ENCODE measurements at places on chromosomes 11 and 22. TPM values are rescaled to one million over a fixed set of nuclear protein-coding genes. Genes with fewer than 3 reads are reported as not detected.

The GGT1 gene
- 1.8 TPM for total RNA-seq

DNA sequence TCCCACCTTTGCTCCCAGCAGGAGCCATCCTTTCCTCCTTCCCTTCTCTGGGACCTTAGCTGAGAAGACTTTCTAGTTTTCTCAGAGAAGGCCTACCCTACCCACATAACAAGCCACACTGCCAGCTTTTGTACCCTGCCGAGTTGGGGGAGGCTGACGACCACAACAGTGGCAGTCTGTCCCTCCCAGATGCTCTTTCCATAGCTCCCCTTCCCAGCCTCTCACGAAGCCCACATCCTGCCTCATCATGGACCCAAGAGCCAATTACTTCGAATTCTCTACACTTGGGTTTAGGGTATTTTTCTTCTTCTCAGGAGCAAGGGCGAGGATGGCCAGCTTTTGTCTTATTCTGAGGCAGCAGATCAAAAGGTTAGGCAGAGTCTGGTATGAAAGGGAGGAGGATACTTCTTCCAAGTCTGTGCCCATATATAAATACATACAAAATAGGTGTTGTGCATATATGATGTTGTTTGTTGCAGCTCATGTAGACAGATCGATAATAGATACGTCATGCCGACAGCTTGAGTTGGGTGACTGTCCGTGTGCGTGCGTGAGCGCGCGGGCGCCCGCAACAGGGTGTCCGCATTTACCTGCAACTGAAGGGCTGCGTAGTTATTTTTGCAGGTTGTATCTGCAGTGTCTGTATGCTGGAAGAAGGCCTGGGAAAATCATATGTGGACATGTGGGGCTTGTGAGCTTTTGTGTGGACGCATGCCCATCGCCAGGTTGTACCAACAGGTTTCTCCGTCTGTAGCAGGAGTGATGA lies 846 bp upstream of the NRGN start:
- no peaks in the 10 kb centered on the region for H3K36me3 ChIP-seq
- no peak for DNase-seq
- H3K27me3 ChIP-seq: peaks cover 32% of the 10 kb centered on the region
- peaks cover 19% of the 10 kb centered on the region for H3K4me1 ChIP-seq
- H3K4me3 ChIP-seq: no peak overlapping the region

GRCh38 chr11:131888230-131888855 lies 517.9 kb downstream of the NTM start:
- H3K4me1 ChIP-seq: peaks cover 7% of the 10 kb centered on the region
- no peak overlapping the region for H3K4me3 ChIP-seq
- no peaks in the 10 kb centered on the region for H3K36me3 ChIP-seq
- peaks cover 4% of the 10 kb centered on the region for H3K27me3 ChIP-seq

The CLMP gene
- 4.6 TPM for total RNA-seq

- peaks cover 13% of the 10 kb centered on the region for H3K4me1 ChIP-seq
- DNase-seq: peak; percentile 23
- no peak overlapping the region for H3K4me3 ChIP-seq
- no peaks in the 10 kb centered on the region for H3K27me3 ChIP-seq
Measured at GRCh38 chr11:15841931-15842740, 514.2 kb downstream of the SOX6 start.

The OR8D4 gene
- total RNA-seq: not detected

The FGF19 gene
- not detected for total RNA-seq

GRCh38 chr11:85590848-85591483 lies 36.2 kb downstream of the DLG2 start:
- H3K4me3 ChIP-seq: no peak overlapping the region
- no peaks in the 10 kb centered on the region for H3K27me3 ChIP-seq

GRCh38 chr22:44491269-44492035 lies 6.6 kb downstream of the RTL6 start:
- H3K4me1 ChIP-seq: peaks cover 6% of the 10 kb centered on the region
- peaks cover 14% of the 10 kb centered on the region for H3K36me3 ChIP-seq
- no peak overlapping the region for H3K4me3 ChIP-seq
- H3K27me3 ChIP-seq: no peaks in the 10 kb centered on the region
- H3K27ac ChIP-seq: no peak overlapping the region
- no peak for DNase-seq

The SNU13 gene
- total RNA-seq: 205 TPM

The OR10A2 gene
- not detected for total RNA-seq

DNA sequence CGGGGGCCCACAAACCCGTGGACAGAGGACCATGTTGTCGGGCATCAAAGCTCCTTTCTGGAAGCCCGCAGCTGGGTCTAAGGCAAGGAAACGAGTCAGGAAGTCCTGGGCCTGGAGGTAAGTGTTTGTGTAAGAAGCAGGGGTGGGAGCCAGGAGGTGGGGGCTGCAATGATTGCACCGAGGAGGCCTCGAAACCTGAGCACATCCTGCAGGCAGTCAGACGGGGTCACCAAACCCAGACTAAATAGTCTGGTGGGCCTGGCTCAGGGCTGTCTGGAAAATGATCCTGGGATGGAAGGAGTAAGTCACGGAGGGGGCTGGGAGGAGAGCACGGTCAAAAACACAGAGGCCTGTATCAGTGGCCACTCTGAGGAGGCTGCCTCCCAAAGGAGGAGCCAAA lies 539.2 kb downstream of the MN1 start:
- no peaks in the 10 kb centered on the region for H3K36me3 ChIP-seq
- no peaks in the 10 kb centered on the region for H3K4me1 ChIP-seq
- DNase-seq: no peak
- no peak overlapping the region for H3K4me3 ChIP-seq
- H3K27ac ChIP-seq: no peak overlapping the region

All from heart right ventricle (tissue), 16 donors.